ENCODE measurements at places on chromosomes 2 and 18. TPM values are rescaled to one million over a fixed set of nuclear protein-coding genes. Genes with fewer than 3 reads are reported as not detected.

DNA sequence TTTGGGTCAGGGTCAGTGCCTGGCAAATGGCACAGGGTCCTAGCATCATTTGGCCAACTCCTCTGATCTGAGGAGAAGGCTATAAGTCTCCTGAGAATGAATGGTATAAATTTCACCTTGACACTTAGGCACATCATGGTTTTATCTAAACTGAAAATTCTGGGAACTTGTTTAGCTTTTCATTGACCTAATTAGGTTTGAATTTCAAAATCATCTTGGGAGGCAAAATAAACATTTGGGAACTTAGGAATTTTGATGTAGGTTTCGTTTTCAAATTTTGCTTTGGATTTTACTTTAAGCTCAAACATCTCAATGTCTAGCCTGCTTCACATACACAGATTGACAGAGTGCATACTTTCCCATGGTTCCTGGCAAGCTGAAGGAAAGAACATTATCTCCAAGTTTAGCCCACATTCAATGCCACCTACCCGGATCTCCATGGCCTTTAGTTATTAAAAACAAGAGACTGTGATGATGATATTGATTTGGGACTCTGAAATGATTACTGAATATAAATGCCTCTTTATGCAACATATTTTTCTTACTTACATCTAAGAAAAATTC is 44.5 kb downstream of the MYOM1 start:
- H3K4me3 ChIP-seq: no peak overlapping the region
- no peaks in the 10 kb centered on the region for H3K36me3 ChIP-seq
- no peak overlapping the region for H3K27ac ChIP-seq
- no peak for DNase-seq
- no peaks in the 10 kb centered on the region for H3K27me3 ChIP-seq
- no peaks in the 10 kb centered on the region for H3K4me1 ChIP-seq

DNA sequence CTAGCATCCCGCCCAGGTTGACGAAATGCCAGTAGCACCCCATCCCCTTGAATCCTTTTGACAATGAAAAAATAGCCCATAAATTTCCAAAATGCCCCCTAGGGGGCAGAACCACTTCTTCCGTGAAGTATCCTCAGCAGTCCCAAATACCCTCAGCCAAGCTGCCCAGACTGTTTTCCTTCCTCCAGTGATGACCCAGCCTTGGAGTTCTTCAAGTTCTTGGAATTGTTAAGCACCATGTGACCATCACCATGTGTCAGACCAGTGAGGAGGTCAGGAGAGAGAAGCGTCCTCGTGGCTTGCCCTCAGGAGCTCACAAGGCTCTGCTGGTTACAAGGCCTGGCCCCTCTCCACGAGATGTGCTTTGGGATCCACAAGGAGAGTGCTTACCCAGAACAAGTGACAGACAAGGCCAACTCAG is 1.4 kb upstream of the SLC23A3 start:
- H3K27ac ChIP-seq: no peak overlapping the region
- H3K27me3 ChIP-seq: no peaks in the 10 kb centered on the region
- DNase-seq: peak; percentile 35
- peaks cover 2% of the 10 kb centered on the region for H3K36me3 ChIP-seq

- H3K4me3 ChIP-seq: no peak overlapping the region
- H3K27me3 ChIP-seq: no peaks in the 10 kb centered on the region
- no peaks in the 10 kb centered on the region for H3K36me3 ChIP-seq
- peaks cover 6% of the 10 kb centered on the region for H3K4me1 ChIP-seq
These were observed 70.5 kb downstream of the CPS1 start for GRCh38 chr2:210626849-210627248.

- DNase-seq: no peak
- H3K4me3 ChIP-seq: no peak overlapping the region
- no peak overlapping the region for H3K27ac ChIP-seq
- no peaks in the 10 kb centered on the region for H3K27me3 ChIP-seq
These were observed 27.6 kb upstream of the OTOS start for GRCh38 chr2:240168041-240168440.

GRCh38 chr2:154490530-154490929 is 208.0 kb upstream of the KCNJ3 start:
- H3K27me3 ChIP-seq: no peaks in the 10 kb centered on the region
- no peak for DNase-seq
- H3K36me3 ChIP-seq: no peaks in the 10 kb centered on the region
- no peak overlapping the region for H3K27ac ChIP-seq
- H3K4me3 ChIP-seq: no peak overlapping the region

DNA sequence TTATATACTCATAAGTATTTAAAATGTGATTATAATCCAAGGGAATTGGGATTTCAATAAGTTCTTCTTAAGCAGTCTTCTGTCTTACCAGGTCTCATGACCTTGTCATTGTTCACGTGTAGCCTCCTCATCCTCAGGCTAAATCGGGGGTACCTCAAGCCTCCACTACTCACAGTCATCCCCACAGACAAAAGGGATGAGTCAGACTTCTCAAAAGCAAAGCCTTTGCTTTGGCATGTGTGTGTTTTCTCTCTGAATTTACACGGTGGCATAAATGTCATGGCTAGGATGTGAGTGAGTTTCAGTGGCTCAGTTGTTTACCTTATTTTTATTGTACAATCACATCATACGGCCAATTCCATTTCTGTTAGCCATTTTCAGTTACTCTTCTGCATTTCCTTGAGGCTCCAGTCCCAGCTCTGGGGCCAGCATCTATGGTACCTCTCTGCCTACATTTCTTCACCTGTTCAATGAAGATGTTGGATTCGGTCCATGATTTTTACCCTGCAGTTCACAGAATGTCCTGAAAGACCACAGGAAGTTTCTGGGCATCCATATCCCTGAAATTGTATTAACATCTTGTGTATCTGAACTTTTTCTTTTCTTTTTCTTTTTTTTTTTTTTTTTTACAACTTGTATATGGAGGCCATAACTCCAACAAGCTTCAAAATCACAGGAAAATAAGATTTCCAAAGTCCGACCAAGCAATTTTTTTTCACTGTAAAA is 195.3 kb downstream of the FHOD3 start:
- no peak overlapping the region for H3K4me3 ChIP-seq
- H3K27ac ChIP-seq: no peak overlapping the region
- peaks cover 3% of the 10 kb centered on the region for H3K36me3 ChIP-seq
- H3K27me3 ChIP-seq: no peaks in the 10 kb centered on the region
- no peak for DNase-seq
- peaks cover 30% of the 10 kb centered on the region for H3K4me1 ChIP-seq

GRCh38 chr2:144826105-144826504 is 306.2 kb upstream of the ZEB2 start:
- no peak for DNase-seq
- H3K4me1 ChIP-seq: peaks cover 4% of the 10 kb centered on the region
- no peaks in the 10 kb centered on the region for H3K27me3 ChIP-seq
- H3K36me3 ChIP-seq: peaks cover 3% of the 10 kb centered on the region
- no peak overlapping the region for H3K4me3 ChIP-seq
- no peak overlapping the region for H3K27ac ChIP-seq

DNA sequence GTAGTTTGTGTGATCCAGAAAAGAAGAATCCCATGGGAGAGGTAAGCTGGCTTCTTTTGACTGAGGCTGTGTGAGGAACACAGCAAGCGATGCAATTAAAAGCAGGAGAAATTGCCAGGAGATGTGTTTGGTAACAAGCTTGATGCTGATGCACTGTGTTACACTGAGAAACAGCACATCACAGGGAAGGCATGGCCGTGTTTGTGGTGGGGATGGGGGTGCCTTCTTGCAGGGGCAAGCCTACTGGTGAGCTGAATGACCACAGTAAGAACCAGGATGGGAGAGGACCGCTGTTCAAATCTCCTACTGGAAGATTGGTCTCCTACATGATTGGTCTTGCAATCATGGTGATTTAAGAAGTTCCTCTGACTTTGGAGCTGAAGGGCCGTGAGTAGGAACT is 477.7 kb upstream of the HS6ST1 start:
- no peak overlapping the region for H3K27ac ChIP-seq
- no peaks in the 10 kb centered on the region for H3K36me3 ChIP-seq
- H3K4me1 ChIP-seq: peaks cover 1% of the 10 kb centered on the region
- no peaks in the 10 kb centered on the region for H3K27me3 ChIP-seq
- no peak for DNase-seq

GRCh38 chr2:184938221-184938985 is 340.1 kb downstream of the ZNF804A start:
- H3K4me1 ChIP-seq: peaks cover 18% of the 10 kb centered on the region
- H3K27me3 ChIP-seq: no peaks in the 10 kb centered on the region
- no peak for DNase-seq
- H3K36me3 ChIP-seq: no peaks in the 10 kb centered on the region

DNA sequence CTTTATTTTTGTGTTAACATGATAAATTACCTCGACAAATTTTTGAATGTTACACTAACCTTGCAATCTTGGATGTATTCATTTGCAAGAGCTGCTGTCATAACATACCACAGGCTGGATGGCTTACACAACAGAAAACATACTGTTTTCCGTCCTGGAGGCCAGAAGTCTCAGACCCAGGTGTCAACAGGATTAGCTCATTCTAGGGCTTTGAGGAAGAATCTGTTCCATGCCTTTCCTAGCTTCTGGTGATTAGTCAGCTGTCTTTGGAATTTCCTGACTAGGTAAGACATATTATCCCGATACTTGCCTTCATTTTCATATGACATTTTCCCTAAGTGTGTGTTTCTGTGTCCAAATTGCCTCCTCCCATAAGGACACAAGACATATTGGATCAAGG is 188.6 kb upstream of the CDH19 start:
- H3K27me3 ChIP-seq: no peaks in the 10 kb centered on the region
- H3K36me3 ChIP-seq: no peaks in the 10 kb centered on the region
- no peaks in the 10 kb centered on the region for H3K4me1 ChIP-seq
- no peak for DNase-seq
- no peak overlapping the region for H3K27ac ChIP-seq

GRCh38 chr2:429575-430254 is 141.8 kb upstream of the ALKAL2 start:
- no peaks in the 10 kb centered on the region for H3K27me3 ChIP-seq
- H3K27ac ChIP-seq: no peak overlapping the region
- H3K4me3 ChIP-seq: no peak overlapping the region
- H3K36me3 ChIP-seq: no peaks in the 10 kb centered on the region
- H3K4me1 ChIP-seq: peaks cover 11% of the 10 kb centered on the region
- DNase-seq: no peak

GRCh38 chr2:15688924-15689568 is 97.4 kb downstream of the DDX1 start:
- no peaks in the 10 kb centered on the region for H3K27me3 ChIP-seq
- no peak for DNase-seq
- H3K27ac ChIP-seq: peak overlapping the region; percentile 17
- H3K4me1 ChIP-seq: peaks cover 15% of the 10 kb centered on the region
- H3K4me3 ChIP-seq: no peak overlapping the region

GRCh38 chr2:112724591-112725525 is 4.0 kb downstream of the NT5DC4 start:
- no peaks in the 10 kb centered on the region for H3K4me1 ChIP-seq
- H3K27me3 ChIP-seq: no peaks in the 10 kb centered on the region
- no peaks in the 10 kb centered on the region for H3K36me3 ChIP-seq
- no peak for DNase-seq
- H3K27ac ChIP-seq: no peak overlapping the region
- no peak overlapping the region for H3K4me3 ChIP-seq

GRCh38 chr2:64225491-64225890 is 81.3 kb upstream of the PELI1 start:
- H3K27me3 ChIP-seq: no peaks in the 10 kb centered on the region
- no peak overlapping the region for H3K4me3 ChIP-seq
- peak overlapping the region; percentile 7 for H3K27ac ChIP-seq
- no peaks in the 10 kb centered on the region for H3K36me3 ChIP-seq
- DNase-seq: no peak

GRCh38 chr18:68406761-68407160 is 308.1 kb downstream of the TMX3 start:
- no peak for DNase-seq
- H3K36me3 ChIP-seq: no peaks in the 10 kb centered on the region
- H3K4me3 ChIP-seq: no peak overlapping the region
- H3K27me3 ChIP-seq: no peaks in the 10 kb centered on the region

DNA sequence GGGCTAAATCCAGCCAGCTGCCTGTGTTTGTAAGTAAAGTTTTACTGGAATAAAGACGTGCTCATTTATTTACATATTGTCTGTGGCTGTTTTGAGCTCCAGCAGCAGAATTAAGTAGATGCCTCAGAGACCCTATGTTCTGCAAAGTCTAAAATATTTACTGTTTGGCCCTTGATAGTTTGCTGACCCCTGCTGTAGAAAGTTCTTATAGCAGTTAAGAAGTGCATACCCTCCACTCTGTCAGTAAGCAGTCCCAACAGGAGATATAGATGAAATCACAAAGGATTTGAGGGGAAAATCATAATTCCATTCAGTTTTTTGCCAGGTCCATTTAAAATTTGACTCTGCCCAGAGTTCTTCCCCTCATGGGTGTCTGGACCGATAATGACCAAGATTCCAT is 50.1 kb upstream of the ITM2C start:
- no peak overlapping the region for H3K27ac ChIP-seq
- H3K36me3 ChIP-seq: peaks cover 2% of the 10 kb centered on the region
- peaks cover 8% of the 10 kb centered on the region for H3K4me1 ChIP-seq
- no peak overlapping the region for H3K4me3 ChIP-seq

Gene DPP4
- total RNA-seq: 1.6 TPM

Gene CERKL
- total RNA-seq: 0.23 TPM

Gene ABCA12
- 0.12 TPM for total RNA-seq

Gene IL36A
- not detected for total RNA-seq

Gene DYNAP
- total RNA-seq: not detected

Gene MC2R
- total RNA-seq: not detected
